ENCODE measurements at places on chromosomes 7 and 10.

DNA sequence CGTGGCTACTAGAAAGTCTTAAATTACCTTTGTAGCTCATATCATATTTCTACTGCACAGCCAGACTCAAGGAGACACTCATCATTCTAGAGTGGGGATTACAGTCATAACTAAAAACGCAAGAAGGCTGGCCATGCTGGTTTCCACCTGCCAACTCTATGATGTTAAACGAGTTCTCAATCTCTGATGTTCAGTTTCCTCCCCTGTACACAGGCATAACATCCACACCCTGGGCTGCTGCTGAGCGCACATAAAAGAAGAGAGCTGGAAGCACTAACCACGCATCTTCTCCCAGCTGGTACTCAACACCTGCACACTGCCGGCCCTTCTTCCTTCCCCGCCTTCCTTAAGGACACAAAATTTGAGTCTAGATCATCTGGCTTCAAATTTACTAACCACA, 60.5 kb downstream of the SORBS1 start:
- DNase-seq, result no peak

DNA sequence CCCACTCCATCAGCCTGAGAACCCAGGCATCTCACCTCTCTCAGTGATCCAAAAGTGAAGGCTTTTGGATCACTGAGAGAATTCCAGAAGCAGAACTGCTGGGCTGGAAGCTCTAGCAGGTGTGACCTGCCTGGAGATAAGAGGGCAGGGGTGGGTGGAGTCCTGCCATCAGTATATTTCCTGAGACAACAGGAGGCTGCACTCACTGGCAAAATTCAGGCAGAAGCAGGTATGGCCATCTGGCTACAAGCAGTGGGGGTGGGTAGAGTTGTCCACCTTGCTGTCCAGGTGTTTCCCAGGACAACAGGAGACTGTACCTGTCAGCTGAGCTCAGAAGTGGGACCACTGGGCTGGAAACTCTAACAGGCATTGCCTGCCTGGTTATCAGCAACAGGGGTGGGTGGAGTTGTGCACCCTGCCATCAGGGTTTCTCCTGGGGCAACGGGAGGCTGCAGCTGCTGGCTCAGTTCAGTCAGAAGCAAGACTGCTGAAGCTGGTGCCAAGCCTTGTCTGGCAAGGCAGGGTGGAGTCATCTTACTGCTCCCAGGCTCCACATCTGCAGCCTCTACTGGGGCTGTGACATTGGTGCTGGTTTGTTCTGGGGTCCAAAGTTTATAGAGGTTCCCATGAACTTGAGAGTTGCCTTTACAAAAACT, 47.2 kb upstream of the SFTPD start:
- DNase-seq, result no peak

DNA sequence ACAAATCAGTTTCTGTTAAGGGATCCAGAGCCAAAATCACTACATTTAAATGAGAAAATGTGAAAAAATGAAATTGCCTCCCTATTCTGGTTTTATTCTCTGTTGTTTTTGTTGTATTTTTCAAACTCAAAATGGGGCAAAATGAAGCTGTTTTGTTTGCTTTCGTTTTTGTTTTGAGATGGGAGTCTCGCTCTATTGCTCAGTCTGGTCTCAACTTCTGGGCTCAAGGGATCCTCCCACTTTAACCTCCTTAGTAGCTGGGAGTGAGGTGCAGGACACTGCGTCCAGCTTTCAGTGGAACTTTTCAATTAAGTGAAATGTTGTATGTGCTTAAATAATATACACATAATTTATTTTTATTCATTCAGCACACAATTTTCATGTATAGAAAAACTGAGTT, 205.0 kb downstream of the SORCS1 start:
- DNase-seq, result no peak

DNA sequence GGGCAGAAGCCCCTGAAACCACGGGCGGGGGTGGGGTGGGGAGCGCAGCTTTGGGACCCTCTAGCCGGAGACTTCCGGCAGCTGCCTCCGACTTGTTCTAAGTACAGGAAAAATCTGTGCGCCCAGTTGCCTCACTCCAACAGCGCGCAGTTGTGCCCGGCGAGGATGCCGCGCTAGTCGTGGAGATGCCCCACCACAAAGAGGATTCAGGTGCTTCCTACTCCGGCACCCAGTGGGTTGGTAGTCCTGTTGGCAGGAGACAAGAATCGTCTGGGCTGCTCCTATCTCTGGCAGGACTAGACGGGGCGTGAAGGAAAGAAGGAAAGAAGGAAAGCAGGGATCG, 465 bp upstream of the NPY start:
- no peak for DNase-seq

DNA sequence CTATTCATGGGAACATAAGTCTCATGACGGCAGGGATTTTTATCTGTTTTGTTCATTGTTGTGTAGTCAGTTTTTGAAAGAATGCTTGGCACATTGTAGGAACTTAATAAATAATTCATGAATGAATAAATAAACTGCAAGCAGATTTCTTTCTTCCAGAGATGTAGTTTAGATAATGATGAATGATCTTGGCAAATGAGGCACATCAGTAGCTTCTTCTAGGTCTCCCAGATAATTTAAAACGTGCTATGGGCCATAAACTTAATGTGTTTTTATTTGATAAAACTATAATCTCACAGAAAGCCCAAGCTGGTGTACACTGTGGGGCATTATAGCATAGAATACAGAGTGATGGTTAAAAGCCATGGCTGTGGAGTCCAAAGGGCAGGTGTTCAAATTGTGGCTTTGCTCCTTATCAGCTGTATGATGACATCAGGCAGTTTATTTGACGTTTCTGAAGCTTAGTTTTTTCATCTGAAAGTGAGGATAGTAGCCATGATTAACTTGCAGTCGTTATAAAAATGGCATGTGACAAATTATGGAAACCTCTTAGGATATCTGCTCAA, 3.5 kb downstream of the MGAM start:
- no peak for DNase-seq

- no peak for DNase-seq
These were observed 234.3 kb upstream of the TEX47 start for GRCh38 chr7:89029864-89030263.

DNA sequence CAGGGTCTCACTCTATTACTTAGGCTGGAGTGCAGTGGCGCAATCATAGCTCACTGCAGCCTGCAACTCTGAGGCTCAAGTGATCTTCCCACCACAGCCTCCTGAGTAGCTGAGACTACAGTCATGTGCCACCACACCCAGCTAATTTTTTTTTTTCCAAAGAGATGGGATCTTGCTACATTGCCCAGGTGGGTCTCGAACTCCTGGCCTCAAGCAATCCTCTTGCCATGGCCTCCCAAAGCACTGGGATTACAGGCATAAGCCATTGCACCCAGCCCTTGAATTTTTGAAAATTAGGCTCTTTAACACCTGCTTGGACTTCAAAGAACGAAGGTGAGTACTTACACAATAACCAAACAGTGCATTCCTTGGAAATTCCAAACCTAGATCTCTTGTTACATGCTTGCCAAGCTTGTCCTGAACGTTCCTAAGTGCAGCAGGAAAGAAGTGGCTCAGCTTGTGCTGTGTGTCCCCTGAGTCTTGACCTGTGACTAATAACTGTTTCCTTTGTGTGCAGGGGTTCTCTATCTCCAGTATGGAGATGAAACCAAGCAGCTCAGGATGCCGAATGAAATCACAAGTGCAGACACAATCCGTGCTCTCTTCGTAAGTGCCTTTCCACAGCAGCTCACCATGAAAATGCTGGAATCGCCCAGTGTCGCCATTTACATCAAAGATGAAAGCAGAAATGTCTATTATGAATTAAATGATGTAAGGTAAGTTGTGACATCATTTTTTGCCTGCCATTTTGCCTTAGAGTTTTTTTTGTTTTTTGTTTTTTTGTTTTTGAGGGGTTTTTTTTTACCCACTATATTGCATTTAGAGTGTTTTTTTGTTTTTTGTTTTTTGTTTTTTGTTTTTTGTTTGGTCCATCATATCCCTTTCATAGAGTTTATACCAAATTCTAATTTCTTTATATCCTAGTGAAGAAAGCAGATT, 223.8 kb downstream of the KIAA1217 start:
- DNase-seq, result no peak

DNA sequence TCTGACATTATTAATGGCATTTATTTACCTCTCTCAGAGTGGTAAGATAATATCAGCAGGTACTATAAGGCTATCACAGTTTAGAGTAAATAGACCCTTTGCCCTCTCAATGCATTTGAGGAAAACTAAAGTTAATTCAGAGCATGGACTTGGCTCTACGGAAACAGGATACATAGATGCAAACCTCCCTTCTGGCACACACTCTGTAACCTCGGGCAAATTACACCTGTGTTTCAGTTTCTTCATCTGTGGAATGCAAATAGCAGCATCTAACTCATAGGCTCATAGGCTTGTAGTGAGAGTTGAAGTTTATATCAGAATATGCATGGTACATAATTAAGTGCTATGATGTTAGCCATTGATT, 5.6 kb downstream of the RAPGEF5 start:
- DNase-seq, result no peak

GRCh38 chr10:106181501-106181900, 983.0 kb downstream of the SORCS1 start:
- no peak for DNase-seq

DNA sequence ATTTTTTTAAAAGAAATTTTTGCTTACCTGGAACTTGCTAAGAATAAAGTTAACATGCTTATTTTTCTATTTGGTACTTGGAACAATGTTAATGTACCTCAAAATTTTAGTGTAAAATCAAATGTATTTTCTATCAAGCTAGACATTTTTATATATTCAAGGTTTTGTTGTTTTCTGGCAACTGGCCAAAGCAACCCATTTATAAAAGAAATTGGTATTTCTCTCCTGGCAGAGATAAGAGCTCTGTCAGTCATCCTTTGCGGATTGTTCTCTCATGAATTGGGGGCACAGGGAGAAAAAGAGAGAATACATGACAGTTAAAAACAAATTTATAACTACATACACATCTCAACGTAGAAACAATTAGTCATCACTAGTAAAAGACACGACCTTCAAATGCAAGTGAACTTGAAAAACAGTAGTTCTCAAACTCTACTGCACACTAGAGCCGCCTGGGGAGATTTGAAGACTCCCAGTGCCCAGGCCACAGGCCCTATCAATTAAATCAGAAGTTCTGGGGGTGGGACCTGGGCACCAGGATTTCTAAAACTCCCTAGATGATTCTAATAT, 152.4 kb upstream of the LAMB4 start:
- no peak for DNase-seq

DNA sequence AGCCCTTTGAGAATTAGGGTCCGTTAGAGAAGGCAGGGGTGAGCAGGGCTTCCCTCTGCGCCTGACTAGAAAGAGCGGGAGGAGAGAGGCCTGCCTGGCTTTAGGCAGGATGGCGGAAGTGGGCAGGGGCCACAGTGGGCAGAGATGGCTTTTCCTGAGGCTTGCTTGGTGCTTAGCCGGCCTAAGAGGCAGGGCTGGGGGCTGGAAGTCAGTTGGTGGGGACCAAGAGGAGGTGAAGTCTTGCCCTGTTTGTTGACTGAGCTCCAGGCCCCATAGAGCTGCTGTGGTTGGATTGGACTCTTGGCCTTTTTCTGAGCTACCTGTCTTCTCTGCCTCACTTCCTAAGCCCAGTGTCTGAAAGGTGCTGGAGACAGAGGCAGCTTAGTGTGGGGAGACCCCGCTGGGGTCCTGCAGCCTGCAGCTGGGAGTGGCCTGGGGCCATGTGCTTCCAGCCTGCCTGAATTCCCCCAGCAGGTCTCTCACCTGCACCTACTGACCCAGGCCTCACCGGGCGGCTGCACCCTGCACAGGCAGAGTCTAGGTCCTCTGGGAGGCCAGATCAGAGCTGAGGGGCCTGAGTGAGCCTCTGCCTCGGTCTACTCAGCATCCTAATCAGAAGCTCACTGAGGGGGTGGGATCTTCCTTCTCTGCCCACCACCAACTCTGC, 4.8 kb downstream of the FAM241B start:
- DNase-seq, result no peak

GRCh38 chr10:24215603-24216002, 6.7 kb downstream of the KIAA1217 start:
- no peak for DNase-seq

DNA sequence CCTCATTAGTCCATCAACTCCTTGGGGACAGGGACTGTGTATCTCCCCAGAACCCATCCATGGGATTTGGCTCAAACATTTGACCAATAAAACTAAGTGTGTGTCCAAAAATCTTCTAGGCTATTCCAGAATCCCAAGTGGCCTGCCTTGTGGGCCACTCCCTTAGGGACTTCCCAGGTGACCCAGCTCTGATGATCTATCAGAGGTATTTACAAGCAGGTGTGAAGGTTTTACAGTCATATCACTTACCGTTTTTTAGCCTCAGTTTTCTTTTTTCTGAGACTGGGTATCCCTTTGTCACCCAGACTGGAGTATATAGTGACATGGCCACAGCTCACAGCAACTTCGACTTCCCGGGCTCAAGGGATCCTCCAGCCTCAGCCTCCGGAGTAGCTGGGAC, 64.4 kb downstream of the PIP4K2A start:
- no peak for DNase-seq

DNA sequence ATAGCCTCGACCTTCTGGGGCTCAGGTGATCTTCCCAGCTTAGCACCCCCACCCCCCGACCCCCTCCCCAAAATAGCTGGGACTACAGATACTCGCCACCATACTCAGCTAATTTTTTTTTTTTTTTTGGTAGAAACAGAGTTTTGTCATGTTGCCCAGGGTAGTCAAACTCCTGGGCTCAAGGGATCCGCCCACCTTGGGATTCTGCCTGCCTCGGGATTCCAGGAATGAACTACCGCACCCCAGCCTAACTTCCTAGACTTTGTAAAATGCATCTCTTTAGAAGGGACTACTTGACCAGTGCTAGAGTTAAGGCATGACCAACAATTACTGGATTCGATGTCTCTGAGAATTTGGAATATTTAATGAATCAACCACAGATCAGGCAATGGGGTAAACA, 85.9 kb downstream of the MDFIC start:
- DNase-seq, result no peak

GRCh38 chr7:130741331-130741995, 7.5 kb upstream of the KLF14 start:
- no peak for DNase-seq

DNA sequence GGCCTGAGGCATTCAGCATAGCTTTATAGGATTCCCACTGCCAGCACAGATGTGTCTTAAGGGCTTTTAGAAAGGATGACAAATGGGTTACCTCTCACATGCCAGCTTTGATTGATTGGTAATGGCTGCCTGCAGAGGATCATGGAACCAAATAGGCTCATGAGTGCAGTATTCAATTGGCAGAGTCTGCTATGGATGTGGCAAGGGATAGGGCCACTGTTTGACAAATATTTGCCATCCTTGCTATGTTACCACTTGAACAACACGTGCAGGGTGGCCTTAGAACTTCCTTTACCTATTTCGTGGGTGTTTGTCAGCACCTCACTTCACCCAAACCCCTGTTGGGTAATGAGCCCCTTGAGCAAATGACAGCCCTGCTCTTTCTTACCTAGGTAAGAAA, 139.2 kb downstream of the C10orf105 start:
- no peak for DNase-seq

GRCh38 chr10:76034353-76035205, 603.2 kb downstream of the LRMDA start:
- DNase-seq, result no peak

DNA sequence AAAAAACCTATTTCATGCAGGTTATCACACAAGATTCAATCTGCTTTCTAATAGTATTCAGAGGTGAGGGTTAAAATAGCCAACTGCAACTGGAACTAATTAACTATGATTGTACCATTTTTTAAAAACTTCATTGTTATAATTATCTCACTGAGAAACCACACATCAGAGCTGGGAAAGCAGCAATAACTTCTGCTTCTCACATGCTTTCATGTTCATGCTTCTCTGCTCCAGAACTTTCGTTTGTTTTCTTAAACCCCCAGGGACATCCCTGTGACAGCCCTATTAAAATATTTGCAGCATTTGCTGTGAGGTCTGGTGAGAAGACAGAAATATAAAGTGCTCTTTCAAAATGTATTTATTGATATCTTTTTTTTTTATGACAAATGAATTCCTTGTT, 389.0 kb upstream of the SORCS1 start:
- DNase-seq, result no peak

GRCh38 chr7:151330661-151331060, 11.0 kb upstream of the NUB1 start:
- DNase-seq, result no peak

Data from central memory CD4-positive, alpha-beta T cell (primary cell).